ENCODE measurements at places on chromosomes 7 and 10. TPM values are rescaled to one million over a fixed set of nuclear protein-coding genes. Genes with fewer than 3 reads are reported as not detected.

GRCh38 chr10:124153023-124153826, 59.8 kb upstream of the CHST15 start:
- peak; percentile 99 for DNase-seq

- DNase-seq, result no peak
These were observed 281.8 kb upstream of the HGF start for GRCh38 chr7:82051601-82052000.

DNA sequence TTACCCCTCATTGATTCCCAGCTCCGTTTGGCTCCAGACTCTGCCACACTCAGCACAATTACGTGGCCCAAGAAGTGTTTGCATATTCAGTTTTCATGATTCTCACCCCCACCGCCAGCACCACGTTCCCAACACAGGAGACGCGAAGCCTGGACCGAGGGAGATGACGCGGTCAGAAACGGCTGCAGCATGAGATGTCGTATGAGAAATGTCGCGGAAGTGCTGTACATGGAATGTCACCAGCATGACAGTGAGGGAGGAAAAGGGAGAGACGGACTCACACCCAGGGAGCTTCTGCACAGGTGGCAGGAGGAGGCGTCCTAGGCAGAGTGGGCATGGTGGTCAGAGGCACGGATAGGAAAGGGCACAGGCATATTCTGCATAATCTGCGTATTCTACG, 188.3 kb downstream of the WDR37 start:
- no peak for DNase-seq

DNA sequence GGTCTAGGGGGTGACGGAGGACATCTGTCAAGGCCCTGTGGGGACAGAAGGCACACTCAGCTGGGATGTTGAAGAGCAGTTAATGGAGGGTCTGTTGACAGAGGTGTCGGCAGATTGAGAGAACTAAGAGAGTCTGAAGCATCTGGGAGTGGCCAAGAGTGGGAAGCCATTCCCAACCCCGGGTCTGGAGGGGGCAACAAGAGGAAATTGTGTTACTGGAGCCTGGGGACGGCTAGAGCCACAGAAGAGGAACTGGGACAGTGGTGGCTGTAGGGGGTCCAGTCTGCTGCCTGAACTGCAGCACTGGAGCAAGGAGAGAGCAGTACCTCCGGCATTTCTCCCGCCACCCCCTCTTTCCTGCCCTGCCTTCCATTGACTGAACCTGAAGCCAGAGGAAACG, 136.6 kb downstream of the CHN2 start:
- DNase-seq, result no peak

GRCh38 chr10:97365761-97366351, 31.3 kb upstream of the FRAT2 start:
- no peak for DNase-seq

GRCh38 chr7:100764841-100765240, 31.4 kb downstream of the ZAN start:
- no peak for DNase-seq

GRCh38 chr10:98394851-98395440, 20.0 kb downstream of the PYROXD2 start:
- no peak for DNase-seq

DNA sequence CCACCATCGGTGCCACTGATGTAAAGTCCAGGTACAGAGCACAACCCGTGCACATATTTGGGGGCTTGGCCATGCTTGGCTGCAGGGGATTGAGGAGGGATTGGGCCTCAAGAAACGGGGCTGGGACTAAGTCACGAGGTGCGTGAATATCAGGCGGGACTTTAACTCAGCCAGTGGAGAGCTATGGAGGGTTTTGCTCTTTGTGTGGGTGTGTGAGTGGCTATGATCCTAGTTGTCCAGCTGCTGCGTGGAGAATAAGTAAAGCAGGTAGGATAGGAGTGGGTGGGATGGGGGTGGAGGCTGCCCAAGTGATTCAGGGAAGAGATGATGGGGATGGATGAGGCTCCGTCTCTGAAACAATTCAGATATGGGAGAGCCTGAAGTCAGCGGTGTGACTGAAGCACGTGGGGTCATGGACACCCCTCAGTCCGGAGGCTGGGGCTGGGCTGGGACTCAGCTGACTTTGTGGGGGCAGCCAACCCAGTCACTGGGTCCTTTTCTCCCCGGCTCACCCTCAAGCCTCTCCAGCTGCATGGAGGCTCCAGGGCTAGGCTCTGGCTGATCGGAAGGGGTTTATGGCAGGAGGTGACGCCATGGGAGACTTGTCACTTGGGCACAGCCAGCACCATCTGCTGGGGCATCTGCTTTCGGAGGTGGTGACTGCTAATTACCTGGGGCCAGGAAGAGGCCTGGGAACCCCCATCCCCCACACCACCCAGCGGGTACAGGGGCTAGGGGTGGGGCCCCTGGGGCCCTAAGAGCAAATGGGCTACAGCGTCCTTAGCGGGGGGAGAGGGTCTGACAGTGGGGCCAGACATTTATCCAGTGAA, 1.7 kb upstream of the LFNG start:
- no peak for DNase-seq

DNA sequence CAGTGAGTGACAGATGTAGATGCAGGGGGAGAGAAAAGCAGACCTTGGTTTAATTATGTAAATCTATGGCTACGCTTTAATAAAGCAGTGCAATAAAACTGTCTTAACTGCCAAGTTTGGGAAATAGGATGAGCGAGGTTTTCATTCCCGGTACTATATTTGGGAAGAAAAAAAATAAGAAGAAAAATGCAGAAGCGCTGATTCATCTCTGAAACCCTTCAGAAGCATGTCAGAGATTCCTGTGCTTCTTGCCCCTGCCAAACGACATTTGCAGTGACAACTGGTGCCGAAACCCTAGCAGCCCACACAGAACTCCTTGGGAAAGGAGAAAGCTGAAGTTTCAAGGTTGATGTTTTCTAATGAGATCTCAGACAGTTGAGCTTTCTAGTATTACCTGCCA, 380.7 kb downstream of the REEP3 start:
- no peak for DNase-seq

DNA sequence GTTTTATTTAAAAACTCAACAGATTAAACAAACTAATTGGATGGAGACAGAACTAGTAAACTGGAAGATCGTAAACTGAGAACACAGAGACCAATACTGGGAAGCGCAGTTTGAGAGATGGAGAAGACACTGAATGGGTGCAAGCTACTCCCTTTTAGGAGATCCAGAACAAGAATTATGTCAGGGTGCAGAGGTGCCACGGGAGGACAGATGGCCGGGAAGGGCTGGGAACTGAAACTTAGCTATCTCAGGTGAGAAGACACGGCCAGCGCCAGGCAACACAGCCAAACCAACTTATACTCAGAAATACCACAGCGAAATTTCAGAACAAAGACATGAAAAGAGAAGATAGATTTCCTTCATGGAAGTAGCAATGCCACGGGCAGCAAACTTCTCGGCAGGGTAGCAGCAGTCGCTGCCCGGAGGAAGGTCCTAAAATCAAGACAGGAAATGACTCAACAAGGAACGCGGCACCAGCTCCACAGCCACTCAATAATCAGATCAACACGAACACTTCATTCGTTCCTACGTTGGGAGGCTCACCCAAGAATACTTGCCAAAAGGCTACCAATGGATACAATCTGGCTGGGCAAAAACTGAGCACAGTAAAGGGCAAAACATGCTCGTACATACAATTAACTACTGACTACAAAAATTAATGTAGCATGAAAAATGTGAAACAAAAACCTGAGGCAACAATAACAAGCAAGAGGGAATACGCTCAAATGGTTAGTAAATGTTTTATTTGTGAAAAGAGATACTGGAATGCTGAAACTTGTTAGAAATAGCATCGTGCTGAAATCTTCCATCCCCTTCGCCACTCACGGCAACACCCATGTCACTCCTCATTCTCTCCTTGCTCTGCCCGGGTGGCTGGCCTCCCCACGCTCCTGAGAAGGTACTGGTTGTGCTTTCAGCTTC, 2.2 kb upstream of the LRRC27 start:
- peak; percentile 80 for DNase-seq

DNA sequence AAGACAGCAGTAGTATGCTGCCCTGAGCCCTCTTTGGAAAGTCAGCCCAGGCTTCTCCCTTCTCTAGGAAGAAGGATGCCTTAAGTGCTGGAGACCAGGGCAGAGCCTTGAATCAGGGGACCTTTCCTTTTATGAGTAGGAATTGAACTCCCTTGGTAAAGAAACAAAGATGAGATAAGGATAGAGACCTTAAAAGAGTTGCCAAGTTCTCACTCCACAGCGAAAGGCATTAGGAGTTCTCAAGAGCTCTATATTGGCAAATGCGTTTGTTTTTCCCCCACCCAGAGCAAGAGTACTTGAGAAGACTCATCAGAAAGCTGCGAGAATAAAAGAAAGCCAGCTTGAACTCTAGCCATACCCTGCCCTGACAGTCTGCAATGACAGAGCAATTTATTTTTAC, 72.9 kb upstream of the OGDHL start:
- no peak for DNase-seq

- DNase-seq, result no peak
These were observed 205.3 kb upstream of the KLF6 start for GRCh38 chr10:3990307-3990706.

DNA sequence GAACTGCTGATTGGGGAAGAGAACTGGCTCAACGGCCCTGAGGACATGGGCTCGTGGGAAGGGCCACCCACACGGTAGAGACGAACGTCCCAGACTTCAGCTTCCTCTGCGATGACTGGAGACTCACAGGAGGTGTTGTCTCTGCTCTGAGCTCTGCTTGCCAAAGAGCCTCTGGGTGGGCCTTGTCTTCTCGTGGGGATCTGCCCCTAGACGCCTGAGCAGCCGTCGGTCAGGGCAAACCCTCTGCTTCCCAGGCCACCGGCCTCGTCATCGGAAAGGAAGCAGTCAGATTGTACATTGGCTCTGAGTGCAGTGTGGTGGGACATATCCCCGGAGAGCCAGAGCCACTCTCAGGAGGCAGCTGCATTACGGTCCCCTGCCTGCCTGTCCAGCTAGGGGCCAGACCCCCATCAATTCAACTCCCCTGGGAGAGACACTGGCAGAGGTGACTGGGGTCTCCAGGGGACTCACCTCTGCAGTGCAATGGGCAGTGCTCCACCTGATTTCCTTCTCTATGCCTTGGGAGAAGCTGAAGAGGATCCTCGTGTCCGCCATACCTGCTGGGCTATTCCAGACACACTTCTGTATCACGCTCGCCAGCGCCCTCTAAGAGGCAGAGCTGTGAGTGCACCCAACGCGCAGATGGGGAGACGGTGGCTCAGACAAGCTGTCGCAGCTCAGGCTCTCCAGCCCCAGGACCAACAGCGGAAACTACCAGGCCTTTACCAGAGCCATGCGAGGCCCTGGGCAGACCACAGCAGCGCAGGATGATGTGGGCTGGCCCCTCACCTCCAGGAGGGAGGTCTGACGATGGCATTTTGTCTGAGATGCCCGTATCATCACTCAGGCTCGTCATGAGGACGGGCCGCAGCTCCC, 227.4 kb downstream of the TCERG1L start:
- no peak for DNase-seq

The DRGX gene
- not detected for total RNA-seq

The ENTPD1 gene
- not detected for total RNA-seq

The CRYGN gene
- total RNA-seq, result not detected

The GIMAP7 gene
- not detected for total RNA-seq

The OPN4 gene
- not detected for total RNA-seq

The ZNF273 gene
- total RNA-seq, result 2.8 TPM

The RAMP3 gene
- not detected for total RNA-seq

The SLC16A12 gene
- 0.20 TPM for total RNA-seq

The KCND2 gene
- not detected for total RNA-seq

The MRC1 gene
- 0.03 TPM for total RNA-seq

Data from HT1080 (cell line).